Stimulated activated naive CD4-positive, alpha-beta T cell (primary cell): ENCODE measurements at places on chromosomes 7 and 10.

GRCh38 chr7:151844071-151844824, 32.7 kb downstream of the PRKAG2 start:
- no peak for DNase-seq

DNA sequence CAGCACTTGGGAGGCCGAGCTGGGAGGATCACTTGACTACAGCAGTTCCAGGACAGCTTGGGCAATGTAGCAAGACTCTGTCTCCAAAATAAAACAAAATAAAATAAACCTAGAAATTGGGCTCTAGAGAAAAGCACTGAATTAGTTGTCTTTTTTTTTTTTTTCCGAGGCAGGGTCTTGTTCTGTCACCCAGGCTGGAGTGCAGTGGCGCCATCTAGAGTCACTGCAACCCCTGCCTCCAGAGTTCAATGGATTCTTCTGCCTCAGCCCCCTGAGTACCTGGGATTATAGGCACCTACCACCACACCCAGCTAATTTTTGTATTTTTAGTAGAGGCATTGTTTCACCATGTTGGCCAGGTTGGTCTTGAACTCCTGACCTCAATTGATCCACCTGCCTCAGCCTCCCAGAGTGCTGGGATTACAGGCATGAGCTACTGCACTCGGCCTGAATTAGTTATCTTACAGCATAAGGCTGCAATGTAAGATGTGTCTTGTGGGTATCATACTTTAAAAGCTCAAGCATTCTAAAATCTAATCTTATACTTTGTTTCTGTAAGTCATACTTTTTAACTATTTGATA, 12.8 kb downstream of the MEIG1 start:
- DNase-seq: peak; percentile 29

GRCh38 chr7:134480730-134481129, 21.8 kb upstream of the AKR1B1 start:
- DNase-seq: no peak

- no peak for DNase-seq
Observed at GRCh38 chr10:14800397-14800796, 25.7 kb upstream of the FAM107B start.

- no peak for DNase-seq
Observed at GRCh38 chr10:35417795-35418194, 81.5 kb downstream of the CCNY start.

- no peak for DNase-seq
Observed at GRCh38 chr7:95199779-95200558, 124.4 kb downstream of the PON1 start.

- peak; percentile 3 for DNase-seq
Observed at GRCh38 chr7:30800785-30801252, 29.6 kb downstream of the MINDY4 start.

GRCh38 chr7:91396-92175, 100.8 kb upstream of the FAM20C start:
- no peak for DNase-seq

DNA sequence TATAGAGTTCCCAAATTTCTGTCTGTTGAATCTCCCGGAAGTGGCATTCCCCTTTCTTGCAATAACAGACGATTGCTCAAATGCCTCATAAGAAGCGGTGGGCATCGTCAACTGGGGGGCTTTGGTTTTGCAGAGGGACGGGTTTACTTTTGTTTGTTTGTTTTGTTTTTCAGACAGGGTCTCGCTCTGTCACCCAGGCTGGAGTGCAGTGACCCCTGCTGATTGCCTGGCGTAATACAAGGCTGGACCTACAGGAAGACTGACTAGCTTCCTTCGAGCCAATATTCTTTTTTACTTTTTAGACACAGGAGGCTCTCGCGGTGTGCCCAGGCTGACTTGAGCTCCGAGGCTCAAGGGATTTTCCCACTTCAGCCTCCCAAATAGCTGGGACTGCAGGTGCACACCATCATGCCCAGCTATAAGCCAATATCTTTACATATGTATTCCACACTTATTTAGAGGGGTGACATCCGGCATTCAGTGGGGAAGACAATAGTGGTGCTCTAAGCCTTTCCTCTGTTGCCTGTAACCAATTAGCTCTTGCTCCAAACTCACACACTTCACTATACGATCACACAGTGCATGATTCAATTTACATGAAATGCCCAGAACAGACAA, 58.1 kb downstream of the FHIP2A start:
- DNase-seq: no peak

DNA sequence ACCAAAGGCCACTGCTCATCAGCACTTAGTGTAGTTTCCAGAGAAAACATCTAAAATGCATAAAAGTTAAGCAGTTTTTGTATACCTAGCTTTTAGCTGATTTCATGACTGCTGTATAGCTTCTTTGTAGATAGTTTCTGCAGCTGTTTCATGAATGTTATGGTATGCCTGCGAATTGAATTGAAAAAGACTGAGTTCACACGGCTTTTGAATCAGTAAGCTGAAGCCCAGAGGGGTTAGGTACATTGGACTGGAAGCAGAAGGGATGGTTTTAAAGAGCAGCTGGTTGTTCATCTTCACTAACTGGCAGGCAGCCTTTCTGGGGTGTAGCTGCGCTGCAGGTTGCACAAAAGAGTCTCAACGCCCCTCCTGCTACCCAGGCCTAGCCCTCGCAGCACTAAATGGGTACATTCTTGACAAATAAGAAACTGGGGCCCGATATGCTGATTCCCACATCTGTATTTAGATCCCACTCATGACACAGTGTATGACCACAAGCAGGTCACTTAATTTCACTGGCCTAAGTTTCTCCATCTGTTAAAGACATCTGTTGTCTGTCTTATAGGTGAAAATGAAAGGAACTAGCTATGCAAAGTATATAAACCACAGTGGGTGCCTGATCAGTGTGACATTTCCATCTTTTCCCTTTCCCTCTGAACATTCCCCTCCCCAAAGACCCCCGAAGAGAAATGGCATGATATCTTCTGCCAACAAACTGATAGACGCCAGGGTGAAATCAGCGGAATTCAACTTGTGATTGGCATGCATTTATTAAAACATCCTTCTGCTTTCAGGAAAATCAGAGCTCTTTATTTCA, 85.9 kb upstream of the AGBL3 start:
- no peak for DNase-seq

GRCh38 chr7:91979590-91979989, 38.9 kb downstream of the AKAP9 start:
- DNase-seq: no peak

DNA sequence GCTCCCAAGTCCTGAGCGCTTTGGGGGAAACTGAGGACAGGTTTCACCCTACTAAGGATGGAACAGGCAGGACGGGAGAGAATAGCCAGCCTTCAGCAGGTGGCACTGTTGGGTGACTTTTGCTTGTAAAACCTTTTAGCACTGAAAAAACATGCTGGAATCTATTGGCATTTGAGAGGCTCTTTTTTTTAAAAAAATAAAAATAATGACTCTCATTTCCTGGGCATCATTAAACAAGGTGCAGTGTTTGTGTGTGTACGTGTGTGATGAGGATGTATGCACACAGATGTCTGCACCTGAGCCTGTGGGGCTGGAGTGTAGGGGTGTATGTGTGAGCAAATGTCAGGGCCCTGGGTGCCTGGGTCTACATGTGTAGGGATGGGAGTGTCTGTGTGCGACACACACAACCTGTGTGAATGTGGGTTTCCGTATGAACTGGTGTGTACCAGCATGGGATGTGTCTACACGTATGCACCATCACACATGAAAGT, 177.9 kb downstream of the RPS24 start:
- no peak for DNase-seq

DNA sequence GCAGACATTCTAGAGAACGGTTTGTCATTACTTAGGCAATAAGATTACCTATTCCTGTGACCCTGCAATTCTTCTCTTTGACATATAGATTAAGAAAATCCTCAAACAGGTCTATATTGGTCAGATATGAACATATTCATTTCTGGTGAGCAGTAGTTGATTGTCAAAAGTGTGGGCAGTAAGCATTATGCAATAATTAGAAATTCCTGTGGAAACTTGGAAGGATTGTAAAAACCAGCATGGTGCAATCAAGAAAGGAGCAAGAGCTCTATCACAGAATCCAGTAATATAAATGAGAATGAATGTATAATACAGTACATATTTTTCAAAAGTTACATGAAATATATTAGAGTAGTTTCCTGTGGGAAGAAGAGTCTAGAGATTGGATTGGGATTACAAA, 406.5 kb downstream of the SUGCT start:
- DNase-seq: no peak

DNA sequence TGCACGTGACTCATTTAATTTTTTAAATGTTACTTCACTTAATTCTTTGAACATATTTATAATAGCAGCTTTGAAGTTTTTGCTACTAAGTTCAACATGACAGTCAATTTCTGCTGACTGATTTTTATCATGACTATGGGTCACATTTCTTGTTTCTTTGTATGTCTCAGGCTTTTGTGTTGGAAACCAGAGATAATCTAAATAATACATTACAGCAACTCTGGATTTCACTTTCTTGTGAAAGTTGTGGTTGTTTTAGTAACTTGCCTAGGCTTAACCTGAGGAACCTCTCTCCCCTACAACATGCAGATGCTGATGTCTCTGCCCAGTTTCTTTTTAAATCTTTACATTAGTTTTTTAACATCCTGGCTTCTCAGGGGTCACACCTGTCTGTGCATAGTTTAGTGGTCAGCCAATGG, 180.8 kb downstream of the CCDC71L start:
- DNase-seq: no peak

DNA sequence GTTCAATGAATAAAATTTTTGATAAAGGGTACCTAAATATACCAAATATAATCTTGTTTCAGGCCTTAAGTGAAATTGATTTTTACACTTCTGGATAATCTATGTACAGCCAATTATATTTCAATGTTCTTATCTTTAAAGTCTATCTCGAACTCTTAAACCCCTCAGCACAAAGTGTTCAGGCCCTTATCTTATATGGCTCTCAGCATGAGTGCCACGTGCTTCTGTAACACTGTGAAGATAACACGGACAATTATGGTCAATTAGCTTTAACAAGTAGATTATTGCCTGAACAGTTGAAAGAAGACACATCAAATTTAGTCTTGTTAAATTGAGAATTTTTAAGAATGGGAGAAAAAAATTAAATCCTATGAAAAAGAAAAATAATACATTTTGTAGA, 40.4 kb upstream of the DMTF1 start:
- DNase-seq: no peak

DNA sequence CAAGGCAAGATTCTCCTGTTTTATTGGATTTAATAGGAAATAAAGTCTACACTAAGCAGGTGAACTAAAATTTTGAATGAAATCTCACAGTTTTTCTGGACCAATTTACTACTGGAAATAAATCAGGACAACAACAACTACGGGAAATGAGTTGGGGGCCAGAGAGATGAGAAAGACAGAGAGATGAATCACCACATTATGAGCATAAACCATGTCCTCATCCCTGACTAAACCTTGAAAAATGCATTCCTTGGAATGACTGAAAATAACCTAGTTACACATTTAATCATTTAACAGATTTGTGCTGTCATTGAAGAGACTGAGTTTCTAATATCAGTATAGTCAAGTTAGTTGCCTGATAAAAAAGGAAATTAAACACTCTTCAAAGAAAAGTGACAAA, 608.4 kb upstream of the KCND2 start:
- no peak for DNase-seq

DNA sequence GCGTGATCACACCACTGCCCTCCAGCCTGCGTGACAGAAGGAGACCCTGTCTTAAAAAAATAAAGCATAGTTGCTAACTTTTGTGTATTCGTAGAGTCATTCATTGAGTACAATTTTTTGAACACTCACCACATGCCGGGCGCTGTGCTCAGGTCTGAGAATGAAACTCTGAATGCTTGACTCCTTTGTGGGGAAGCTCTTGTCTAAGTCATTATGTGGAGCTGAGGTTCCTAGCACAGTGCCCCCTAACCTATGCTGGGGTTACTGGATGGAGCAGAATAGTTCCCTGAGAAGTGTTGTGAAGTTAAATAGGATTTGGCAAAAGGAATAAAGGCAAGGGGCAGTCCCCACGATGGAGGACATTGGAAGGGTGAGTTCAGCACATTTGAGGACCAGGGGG, 123.3 kb downstream of the CELF2 start:
- no peak for DNase-seq

- DNase-seq: no peak
Observed at GRCh38 chr10:70432101-70432500, 9.4 kb downstream of the NODAL start.

DNA sequence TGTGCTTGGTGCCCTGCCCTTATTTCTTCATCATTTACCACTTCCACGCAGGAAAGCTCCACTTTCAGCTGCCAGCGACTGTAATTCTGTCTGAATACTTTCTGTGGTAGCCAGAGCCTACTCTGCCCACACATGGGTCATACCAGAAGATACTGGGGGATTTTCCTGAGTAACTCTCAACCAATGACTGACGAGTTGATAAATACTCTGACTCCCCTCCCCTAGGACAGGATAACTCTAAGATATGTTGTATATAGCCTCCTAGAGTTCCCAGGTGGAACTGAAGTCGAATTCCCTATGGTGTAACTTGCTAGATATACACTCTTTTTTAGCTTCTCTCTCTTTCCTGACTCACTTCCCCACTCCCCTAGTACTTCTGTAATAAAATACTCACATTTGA, 29.8 kb downstream of the SEM1 start:
- DNase-seq: no peak

DNA sequence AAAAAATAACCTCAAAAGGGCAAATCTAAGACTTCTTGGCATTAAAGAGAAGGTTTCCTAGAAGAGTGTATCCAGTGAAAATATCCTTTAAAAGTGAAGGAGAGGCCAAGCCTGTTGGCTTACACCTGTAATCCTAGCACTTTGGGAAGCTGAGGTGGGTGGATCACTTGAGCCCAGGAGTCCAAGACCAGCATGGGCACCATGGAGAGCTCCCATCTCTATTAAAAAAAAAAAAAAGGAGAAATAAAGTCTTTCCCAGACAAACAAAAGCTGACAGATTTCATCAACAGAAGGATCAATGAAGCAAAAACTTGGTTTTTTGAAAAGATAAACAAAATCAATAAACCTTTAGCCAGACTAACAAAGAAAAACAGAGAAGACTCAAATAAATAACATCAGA, 67.6 kb upstream of the ZNF800 start:
- DNase-seq: no peak

- DNase-seq: no peak
Observed at GRCh38 chr7:128390871-128391565, 18.8 kb downstream of the IMPDH1 start.

- DNase-seq: peak; percentile 43
Observed at GRCh38 chr10:109914966-109915365, 8.3 kb downstream of the XPNPEP1 start.

DNA sequence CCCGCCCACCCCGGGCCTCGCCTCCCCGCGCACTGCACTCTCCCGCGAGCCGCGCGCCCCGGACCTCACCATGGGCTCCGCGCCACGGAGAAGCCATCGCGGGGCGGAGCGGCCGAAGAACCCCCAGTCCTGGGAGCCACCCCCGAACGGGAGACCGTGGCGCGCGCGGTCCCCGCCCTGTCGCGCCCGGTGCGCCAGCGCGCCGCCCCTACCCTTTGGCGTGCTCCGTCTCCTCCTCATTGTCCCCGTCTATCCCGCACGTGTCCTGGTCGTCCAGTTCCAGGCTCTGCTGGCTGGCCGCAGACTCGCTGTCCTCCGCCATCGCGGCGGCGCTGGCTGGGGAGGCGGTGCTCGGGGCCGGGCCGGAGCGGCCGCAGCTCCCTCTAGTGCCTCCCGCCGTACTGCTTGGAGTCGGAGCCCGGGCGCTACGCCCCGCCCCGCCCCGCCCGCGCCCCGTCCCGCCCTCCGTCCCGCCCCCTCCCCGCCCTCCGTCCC, at the start of gene NMT2:
TSS of gene NMT2 (minus strand) at position 403 of the 495 bp plus-strand sequence. CDS start at position 322, 81 bp downstream.
- no peak for DNase-seq

GRCh38 chr10:80273523-80274170, 15.8 kb downstream of the MAT1A start:
- no peak for DNase-seq

GRCh38 chr7:129950191-129950932, 2.4 kb downstream of the UBE2H start:
- no peak for DNase-seq
